ENCODE measurements at places on chromosomes 7 and 10.

- no peak for DNase-seq
Observed at GRCh38 chr7:148264933-148265557, 325.5 kb upstream of the C7orf33 start.

GRCh38 chr10:4186849-4187540 lies 402.0 kb upstream of the KLF6 start:
- DNase-seq = no peak

DNA sequence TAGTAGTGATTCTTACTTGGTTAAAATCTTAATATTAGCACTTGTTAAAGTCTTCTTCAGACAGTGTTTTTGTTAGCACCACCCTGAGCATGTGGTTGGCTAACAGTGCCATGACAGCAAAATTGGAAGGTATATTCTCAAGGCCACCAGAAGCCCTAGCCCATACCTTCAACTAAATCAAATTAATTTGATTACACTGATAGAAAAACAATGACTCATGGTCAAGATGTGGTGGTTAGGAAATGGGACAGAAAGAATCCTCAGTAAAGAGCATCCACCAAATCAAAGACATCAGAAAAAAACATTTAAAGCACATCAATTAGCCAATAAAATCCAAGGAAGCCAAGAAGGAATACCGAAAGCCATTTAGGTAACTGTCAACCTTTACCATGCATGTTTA lies 75.5 kb downstream of the PIP4K2A start:
- no peak for DNase-seq

GRCh38 chr7:126426652-126427051 lies 826.1 kb downstream of the GRM8 start:
- DNase-seq = no peak

DNA sequence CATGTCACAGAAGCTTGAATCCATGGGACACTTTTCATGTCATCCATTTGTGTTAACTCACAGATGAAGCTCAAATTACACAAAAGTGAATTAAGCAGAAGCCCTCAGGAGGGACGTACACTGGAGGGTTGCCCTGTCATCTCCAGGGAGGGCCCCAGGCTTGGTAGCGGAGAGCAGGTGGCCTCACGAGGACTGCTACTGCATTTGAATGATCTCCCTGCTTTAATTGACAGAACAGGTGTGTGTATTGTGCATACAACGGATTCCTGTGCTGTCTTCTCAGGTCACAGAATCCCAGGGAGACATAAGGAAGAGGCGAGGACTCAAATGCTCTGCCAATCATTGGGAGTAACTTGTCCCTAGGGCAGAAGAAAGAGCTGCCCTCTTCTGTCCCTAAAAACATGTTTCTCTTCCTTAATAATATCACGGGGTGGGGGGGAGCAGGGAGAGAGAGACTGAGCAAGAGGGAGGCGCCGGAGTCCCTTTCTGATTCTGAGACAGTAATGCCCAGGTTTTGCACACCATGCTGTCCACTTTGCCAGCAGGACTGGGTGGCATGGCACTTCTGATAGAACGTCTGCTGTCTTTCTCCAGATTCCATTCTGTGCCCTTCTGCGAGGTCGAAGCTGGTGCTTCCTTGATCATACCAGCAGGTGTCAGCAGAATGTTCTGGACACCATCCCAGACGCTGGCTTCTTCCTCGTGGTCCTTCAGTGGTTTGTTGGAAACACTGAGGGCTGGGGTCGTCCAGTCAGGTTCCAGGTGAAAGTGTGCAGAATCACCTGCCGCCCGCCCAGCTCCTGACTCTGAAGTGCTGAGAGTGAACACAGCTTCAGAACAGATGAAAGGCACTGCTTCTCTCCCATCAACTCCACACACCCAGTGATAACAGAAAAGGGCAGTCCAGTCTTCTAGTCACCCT lies 26.2 kb upstream of the RASGEF1A start:
- DNase-seq = peak; percentile 59

DNA sequence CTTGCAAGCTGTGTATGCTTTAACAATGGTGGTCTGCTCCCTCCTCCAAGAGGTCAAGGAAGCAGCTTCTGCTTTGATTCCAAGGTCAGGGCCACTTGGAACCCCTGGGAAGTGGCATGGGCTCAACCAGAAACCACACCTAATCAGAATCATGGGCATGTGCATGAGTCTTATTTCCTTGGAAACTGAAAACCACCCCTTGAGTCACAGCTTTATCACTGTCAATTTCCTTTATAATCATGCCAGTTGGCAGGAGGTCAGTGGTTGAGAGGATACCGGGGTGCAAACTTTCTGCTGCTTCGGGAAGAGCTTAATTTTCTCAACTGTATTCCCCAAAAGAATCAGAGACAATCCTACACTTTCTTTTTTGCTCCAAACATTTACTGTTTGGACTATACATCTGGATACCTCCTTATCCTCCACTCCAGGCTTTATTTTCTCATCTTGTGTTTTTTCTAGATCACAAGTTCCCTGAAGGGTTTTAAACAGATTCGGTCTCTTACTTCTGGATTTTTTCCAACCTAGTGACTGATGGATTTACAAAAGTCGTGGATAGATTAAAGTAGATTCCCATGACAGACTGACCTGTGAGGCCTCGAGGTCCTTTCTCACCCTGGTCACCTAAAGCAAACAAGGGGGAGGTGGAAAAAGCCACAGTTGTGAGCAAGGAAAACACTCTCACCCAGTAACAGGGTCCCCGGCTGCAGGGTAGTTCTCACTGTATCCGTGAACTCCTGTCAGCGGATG lies 36.0 kb downstream of the COL17A1 start:
- DNase-seq = peak; percentile 38

DNA sequence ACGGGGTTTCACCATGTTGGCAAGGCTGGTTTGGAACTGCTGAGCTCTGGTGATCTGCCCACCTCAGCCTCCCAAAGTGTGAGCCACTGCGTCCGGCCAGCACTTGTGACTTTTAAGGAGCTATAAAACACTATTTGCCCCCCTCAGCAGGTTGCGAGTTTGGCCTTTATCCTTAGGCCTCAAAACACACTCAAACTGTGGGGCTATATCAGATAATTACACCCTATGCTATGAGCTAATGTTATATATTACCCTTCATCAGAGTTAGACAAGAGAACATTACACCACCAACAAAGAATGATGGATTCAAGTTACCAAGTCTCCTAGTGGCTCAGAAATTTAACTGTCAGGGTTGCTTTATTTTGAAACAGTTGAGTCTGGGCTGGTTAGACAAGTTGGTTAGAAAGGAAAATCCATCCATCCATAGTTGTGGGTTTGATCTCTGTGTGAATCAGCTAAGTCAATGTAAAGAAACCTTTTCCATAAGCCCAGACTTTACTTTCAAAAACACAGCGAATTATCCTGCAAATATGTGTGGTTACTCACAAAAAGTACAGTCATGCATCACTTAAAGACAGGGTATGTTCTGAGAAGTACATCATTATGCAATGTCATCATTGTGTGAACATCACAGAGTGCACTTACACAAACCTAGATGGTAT lies 115.8 kb downstream of the SEMA3D start:
- DNase-seq = no peak

- no peak for DNase-seq
Observed at GRCh38 chr7:84258628-84259027, 64.0 kb upstream of the SEMA3A start.

DNA sequence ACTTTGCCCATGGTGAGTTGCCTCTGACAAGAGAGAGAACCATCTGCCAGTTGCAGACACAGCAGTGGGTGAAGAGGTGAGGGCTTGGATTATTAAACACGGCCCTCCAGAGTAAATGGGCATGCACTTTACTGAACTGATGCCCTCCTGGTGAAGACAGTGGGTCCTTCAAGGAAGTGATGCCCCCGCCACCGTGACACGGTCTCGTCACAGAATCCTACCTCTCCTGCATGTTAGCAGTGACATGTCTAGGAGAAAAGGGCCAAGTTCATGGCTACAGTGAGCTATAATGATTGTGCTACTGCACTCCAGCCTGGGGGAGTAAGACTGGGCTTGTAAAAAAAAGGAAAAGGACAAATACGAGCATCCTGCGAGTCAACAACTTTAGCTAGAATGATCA lies 2.4 kb downstream of the BNIP3 start:
- no peak for DNase-seq

- no peak for DNase-seq
Observed at GRCh38 chr7:37901890-37902524, 14.6 kb downstream of the SFRP4 start.

DNA sequence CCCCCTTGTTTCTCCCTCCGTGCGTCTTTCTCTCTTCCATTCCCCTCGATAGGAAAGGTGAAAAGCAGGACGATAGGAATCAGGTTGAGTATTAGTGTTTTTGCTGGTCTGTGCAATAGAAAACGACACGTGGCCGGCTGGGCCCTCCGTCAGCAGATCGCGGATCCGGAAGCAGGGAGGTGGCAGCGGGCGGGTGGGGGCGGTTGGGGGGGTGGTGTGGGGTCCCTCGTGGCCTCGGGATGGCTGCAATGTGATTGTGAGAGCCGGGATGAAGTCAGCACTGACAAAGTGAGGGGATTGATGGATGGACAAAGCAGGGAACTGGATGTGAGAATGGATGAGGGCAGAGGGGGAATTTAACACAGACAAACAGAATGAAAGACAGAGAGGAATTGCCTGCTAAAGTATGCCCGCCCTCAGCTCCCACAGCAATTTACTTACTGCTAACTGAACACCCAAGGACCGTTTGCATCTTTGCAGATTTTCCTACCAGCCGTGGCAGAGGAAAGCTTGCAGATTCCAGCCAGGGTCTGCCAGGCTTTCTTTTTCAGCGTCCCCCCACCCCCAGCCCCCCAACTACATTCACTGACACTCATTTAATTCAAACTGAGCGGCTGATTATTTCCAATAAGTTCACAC lies 280.9 kb downstream of the LRMDA start:
- DNase-seq = peak; percentile 31

DNA sequence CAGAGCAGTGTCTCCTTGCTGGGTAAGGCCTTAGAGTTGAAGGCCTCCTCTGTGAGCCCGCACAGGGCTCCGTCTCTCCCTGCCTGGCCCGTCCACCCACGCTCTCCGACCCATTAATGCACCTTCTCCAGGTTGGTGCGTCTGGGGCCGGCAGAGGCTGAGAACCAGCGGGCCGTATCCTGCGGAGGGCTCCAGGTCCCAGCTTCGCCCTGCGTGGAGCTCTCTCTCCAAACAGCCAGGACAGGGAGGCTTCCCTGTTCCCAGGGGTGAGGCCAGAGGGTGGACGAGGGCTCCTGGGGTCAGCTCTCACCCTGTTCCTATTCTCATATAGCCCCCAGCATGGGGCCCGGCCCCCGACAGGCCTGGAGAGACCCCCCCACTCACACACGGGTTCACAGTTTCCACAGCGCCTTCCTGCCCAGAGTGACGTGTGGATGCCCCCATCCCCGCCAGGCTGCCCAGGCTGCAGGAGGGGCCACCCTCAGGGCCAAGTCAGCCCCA lies 34.6 kb downstream of the GET4 start:
- no peak for DNase-seq
